ENCODE measurements at places on chromosomes 5 and 9.

- no peak for DNase-seq
Measured at GRCh38 chr5:110665184-110665726, 61.2 kb downstream of the TMEM232 start.

GRCh38 chr9:26125693-26126092, 447.4 kb upstream of the TUSC1 start:
- DNase-seq: no peak

- DNase-seq: no peak
Measured at GRCh38 chr5:23727271-23727670, 219.9 kb downstream of the PRDM9 start.

GRCh38 chr9:115327436-115328122, 209.6 kb upstream of the TNC start:
- DNase-seq: no peak

- peak; percentile 25 for DNase-seq
Measured at GRCh38 chr5:137190441-137190840, 308.7 kb downstream of the SPOCK1 start.

GRCh38 chr5:159668556-159668955, 247.7 kb upstream of the ADRA1B start:
- DNase-seq: no peak

DNA sequence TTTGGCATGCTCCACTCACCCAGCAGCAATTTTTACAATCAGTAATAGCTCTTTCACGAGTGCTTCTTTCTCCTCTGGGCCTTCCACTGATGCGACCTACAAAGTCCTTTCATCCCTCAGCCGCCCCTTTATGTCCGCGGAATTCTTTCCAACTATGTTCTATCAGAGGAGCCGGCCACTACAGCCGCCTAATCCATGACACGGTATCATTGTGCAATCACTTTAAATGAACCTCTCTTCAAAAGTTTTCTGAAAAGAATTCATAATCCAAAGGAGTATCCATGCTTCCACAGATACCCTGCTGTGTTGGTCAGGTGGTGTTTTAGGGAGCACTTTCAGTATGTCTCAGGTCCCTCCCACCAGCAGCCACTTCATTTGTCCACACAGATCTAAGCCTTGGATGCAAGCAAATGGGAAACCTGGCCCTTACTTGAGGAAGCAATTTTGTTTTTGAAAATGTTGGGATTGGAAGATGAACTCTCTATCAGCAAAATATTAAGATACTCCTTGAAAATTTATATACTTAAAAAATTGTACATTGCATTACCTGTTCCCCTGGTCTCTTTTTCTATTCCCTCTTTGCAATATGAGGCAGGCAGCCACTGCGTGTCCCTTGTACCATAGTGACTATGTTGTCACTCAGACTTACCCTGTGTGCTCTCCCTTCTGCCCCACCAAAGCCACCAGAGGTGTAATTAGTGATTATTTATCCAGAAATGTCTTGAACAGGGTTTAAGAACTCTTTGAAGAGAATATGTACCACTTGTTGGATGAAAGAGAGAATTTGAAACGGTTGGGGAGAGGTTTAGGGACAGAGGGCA, 12.9 kb upstream of the MEF2C start:
- DNase-seq: no peak

GRCh38 chr5:124156415-124156996, 589.9 kb downstream of the ZNF608 start:
- DNase-seq: peak; percentile 9

DNA sequence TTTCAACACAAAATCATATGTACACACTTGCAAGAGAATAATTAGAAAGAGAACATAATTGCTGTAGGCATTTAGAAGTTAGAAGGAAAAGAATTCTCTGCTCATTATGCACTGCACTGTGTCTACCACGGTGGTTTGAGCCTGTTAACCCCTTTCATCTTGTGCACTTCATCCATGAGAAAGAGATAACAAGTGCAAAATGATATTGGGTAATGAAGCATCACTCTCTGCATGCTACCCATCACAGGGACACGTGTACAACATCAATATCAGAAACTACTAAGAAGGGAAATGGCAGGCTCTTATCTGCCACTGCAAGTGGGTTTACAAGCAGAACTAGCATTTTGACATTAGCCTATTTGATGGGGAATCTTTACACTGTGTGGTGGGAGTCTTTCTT, 202.6 kb downstream of the CDH12 start:
- DNase-seq: no peak

DNA sequence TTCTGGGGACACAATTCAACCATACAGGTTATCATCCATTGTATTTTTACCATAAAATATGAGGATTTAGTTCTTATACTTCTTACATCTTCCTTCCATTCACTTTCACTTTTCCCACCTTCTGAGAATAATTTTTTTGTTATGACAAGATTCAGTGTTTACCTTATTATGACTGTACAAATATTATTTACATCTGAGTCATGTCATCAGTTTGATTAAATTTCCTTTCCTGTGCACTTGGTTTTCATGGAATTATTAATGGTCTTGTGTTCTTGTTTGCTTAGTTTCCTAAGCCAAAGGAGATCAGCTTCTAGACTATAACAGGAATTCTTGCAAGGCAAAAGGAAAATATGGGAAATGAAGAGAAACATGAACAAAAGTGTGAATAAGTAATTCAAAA, 366.5 kb downstream of the TMEM38B start:
- no peak for DNase-seq

DNA sequence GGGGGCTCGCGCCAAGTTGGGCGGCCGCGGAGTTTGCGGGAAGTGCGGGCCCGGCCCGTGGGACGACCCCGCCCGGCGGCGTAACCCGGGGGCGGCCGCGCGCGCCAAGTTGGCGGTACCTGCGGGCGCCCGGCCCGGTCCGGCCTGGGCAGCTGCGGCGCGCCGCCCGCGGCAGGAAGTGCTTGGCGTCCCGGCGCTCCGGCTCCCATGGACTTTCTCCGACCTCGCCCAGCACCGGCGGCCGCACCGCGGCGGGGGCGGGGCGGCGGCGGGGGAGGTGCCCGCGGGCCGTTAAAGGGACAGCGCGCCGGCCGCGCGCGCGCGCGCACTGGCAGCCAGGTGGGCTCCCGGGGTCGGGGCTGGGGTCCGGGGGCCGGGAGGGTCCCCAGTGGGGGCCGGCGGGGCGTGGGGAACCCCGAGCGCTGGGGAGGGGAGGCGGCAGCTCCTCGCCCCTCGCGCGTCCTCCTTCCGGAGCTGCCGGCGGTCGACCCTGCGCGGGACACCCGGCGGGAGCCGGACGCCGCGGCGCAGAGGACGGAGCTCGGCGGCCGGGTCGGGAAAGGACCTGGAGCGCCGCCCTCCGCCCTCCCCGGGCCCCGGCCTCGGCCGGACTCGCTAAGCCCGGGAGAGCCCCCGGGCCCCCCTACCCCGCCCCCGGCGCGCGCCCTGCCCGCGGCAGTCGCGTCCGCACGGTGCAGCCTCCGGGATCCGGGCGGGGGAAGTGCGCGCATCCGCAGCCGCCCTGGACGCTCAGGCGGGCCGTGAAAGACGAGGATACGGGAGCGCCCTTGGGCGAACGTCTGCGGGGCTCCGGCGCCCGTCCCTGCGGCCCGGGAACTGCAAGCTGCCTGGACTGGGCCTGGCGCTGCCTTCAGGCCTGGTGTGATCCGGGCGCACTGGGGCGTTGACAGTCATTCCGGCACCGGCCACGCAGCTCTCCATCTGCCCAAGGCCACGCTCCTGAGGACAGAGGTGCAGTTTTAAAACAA, at the start of gene NACC2:
Gene NACC2, minus strand, starts transcription at position 220 of the 989 bp plus-strand sequence. CDS start 44,768 bp downstream, outside the sequence.
- DNase-seq: no peak

- no peak for DNase-seq
Measured at GRCh38 chr9:34651876-34652601, at the start of gene IL11RA. Gene IL11RA (plus strand): TSS chr9:34652185. CDS start chr9:34655218, 3,033 bp downstream.

DNA sequence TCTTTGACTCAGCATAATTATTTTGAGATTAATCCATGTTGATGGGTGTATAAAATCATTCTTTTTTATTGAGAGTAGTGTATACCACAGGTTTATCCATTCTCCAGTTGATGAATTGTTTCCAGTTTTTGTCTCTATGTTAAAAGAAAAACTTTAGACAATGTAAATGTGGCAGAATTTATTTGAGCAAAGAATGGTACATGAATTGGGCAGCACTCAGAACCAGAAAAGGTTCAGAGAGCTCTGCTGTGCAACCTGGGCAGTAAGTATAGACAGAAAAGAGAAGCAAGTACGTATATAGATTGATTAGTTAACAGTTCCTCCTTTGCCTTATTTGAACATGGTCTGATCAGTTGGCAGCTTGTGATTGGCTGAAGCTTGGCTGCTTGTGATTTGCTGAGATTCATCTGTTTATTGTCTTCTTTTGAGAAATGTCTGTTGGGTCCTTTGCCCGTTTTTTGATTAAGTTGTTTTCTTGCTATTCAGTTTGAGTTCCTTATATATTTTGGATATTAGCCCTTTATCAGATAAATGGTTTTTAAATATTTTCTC, 41.4 kb downstream of the CDC42SE2 start:
- DNase-seq: no peak

- peak; percentile 17 for DNase-seq
Measured at GRCh38 chr5:121090822-121091221, 626.7 kb downstream of the PRR16 start.

GRCh38 chr5:36919650-36920049, 43.1 kb downstream of the NIPBL start:
- no peak for DNase-seq

GRCh38 chr9:35432076-35432475, 57.8 kb upstream of the RUSC2 start:
- no peak for DNase-seq

GRCh38 chr5:171629628-171630349, 155.8 kb upstream of the SMIM23 start:
- DNase-seq: no peak

- no peak for DNase-seq
Measured at GRCh38 chr5:80368661-80369480, 39.0 kb upstream of the ZFYVE16 start.

- no peak for DNase-seq
Measured at GRCh38 chr5:178675922-178676321, 49.1 kb upstream of the CLK4 start.

DNA sequence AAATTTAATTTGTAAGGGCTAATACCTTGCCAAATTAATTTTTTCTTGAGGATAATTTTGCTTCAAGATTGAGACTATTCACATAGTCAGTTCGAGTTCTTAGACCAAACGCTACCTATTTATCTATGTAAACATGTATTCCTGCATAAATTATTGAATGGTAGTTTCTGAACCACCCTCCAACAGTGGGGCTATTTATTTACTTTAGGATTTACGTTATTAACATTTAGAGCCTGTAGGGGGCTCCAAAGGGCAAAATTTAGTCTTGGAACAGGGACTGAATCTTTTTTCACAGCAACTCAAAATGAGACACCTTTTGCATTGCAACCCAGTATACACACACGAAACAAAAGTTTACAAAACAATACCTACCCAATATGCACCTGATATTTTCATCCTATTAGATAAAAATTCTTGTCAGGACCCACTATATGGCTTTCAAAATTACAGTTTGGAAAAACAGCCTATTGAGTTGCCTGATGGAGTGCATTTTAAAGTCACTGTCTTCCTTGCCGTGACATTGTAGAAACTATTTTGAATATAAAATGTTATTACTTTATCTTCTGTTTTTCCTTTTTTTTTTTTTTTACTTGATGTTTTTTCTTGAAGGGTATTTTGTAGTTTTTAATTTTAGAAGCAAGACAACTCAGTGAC, 47.1 kb upstream of the POU4F3 start:
- peak; percentile 18 for DNase-seq

GRCh38 chr5:82446809-82447208, 168.7 kb upstream of the RPS23 start:
- peak; percentile 6 for DNase-seq

GRCh38 chr9:76759732-76760131, 4.5 kb upstream of the PCA3 start:
- no peak for DNase-seq

GRCh38 chr9:135228345-135228982, 141.0 kb downstream of the OLFM1 start:
- no peak for DNase-seq

DNA sequence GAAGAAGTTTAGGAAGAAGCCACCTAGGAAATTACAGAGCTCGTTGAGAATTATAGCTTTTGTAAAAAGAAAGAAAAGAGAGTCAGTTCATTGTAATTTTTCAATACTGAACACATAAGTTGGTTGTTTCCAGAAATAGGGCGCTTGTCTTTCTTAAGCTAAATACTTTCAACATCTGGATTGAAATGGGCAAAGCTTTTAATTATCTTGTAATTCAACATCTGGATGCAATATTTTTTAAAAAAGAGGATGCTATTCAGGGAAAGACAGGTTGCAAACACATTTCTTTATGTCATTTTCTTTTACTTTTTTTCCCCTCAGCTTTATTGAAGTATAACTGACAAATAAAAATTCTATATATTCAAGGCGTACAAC, 100.7 kb upstream of the TRPC7 start:
- no peak for DNase-seq

DNA sequence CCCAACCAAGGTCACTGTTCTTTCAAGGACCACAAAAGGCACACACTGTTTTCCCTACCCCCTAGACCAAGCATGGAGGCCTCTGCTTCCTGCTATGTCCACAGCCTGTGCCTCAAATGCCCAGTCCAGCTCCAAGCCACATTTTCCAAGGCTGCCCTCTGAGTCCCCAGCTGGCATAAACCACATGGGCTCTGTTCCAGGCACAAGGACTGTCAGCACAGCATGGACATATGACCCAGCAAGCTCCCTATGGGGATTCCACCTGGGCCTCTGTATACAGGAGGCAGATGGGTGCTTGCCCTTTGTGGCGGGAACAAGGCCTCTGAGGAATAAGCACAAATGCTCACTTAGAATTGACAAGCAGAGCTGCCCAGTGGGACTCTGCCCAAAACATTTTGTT, 115.2 kb downstream of the SPOCK1 start:
- DNase-seq: no peak

DNA sequence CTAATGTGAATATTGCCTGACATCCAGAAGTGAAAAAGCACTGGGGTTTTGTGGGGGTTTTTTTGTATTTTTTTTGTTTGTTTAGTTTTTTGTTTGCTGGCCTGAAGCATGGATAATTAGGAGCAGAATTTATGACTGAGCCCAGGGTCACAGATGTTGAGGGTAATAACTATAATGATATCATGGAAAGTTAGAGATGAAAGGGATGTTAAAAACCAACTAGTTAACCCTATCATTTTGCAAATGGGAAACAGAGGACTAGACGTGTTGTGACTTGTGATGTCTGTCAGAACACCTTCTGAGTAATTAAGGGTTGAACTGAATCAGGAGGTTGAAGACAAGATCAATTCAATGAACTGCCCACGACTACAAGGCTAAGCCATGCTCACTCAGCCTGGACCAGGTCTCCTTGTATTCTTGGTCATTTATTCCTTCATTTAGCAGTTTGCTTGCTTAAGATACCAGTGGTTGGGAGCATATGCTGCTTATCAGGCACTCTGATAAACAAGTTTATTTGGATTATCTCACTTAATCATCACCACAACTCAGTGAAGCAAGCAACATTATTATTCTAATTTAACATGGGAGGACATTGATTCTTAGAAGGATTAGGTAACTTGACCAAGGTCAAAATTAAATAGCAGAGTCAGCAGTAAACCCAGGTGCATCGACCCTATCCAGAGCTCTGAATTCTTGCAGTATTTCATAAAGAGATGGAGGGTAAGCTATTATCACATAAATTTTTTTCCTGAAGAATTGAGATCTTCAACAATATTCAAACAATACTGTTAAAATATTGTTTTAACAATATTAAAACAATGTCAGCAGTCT, 75.7 kb upstream of the PIK3R1 start:
- no peak for DNase-seq
